GF-D8 (cell line): ENCODE measurements at places on chromosomes 2 and 18.

DNA sequence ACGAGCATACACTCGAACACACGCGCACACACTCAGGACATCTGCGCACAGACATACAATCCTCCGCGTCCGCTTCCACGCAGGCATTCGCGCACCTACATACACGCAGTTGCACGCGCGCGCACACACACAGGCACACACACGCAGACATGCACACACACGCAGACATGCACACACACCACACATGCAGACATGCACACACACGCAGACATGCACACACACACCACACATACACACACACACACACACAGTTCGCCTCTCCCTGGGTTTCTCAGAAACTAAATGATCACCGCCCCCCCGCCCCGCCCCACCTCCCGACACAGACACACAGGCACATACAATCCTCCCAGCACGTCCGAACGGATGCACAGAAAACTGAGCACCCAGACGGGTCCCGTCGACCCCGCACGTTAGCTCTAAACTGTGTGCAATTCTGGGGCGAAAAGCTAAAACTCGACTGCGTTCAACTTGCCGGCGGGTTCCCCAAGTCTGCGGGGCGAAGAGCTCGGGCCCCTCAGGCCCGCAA is 1.0 kb downstream of the EPHA4 start:
- DNase-seq, result no peak

DNA sequence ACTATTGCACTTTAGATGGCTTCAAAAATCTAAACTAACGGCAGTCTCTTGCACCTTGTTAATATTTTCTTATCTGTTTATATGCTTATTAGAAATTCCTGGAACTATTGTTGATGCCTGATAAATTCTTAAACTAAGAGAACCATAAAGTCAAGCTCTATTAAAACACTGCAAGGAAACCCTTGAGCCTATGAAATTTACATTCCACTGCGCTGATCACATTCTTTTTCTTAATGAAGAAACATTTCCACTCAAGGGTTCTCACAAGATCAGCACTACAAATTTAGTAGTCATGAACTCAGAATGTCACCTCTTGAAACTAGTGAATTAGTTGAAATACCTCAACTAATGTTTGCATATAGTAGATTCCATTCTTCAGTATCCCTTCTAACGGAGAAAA is 331.8 kb upstream of the SLC8A1 start:
- no peak for DNase-seq

GRCh38 chr18:32301976-32302743 is 112.3 kb downstream of the MEP1B start:
- no peak for DNase-seq

GRCh38 chr2:177758591-177759371 is 313.8 kb downstream of the PDE11A start:
- no peak for DNase-seq

DNA sequence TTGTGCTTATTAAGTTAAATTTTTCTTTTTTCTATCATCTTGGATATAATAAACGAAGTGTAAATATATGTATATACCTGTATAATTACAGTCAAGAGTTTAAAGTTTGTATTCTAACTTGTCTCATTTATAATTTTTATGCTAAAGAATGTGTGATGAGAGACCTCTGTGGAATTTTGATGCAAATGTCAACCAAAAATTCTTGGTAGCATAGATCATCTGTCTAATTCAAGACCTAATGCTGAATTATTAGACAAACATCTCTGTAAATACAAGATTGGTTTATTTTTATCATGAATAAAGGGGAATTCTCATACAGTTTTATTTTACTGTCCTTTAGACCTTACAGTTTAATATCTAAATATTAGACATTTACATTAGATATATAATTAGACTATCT is 149.2 kb upstream of the VWC2L start:
- no peak for DNase-seq

DNA sequence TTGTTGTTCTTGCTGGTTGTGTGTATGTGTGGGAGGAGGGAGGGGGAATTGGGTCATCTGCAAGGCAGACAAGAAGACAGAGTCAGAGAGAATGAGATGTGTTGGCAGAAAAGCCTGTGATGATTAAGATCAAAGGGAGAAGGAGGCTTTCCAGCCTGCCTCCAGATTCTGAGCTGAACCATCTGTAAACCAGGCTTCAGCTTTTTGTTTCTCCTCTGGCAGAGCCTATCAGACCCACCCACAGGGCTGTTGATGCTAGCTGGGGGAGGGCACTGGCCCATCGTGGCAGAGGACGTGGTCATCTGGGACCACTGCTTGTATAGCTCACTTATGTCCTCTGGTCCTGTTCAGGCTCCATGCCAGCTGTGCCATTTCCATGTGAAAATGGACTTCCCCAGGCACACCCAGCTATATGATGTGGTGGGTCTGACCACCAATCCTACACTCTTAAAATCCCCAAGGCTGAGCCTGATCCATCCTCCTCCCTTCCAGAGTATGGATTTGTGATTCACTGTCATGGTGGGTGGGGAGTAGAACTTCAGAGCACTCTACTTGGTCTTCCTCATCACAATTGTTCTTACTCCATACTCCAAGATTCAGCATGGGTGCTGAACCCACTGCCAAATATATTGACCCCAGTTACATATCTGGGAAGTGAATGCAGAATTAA is 27.8 kb upstream of the COL6A3 start:
- DNase-seq, result no peak

- DNase-seq, result no peak
These were observed 17.0 kb downstream of the HNRNPA3 start for GRCh38 chr2:177229442-177230242.

DNA sequence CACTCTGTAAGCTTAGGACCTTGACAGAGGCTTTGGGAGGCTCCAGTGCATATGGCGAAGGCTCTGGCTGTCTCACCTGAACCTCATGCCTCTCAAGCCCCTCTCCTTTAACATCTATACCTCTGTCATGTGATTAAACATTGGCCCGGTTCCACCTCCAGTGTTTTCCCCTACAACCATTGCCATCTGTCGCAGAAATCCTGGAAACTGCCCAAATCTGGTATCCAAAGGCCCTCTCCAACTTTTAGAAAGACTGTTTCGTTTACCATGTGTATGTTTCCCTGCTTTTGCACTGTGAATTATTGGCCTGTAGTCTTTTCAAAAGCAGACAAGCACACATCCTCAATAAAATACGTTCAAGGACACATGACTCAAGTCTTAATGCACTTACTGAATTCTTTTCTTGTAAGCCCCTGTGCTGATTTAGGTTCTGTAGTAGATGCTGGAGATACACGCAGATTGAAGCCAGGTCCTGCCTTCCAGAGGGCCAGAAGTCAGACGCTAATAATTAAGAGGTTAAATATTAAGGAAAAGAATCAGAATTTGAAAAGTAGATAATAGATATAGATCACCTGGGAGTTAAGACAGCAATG is 386.4 kb upstream of the SLC14A2 start:
- no peak for DNase-seq

DNA sequence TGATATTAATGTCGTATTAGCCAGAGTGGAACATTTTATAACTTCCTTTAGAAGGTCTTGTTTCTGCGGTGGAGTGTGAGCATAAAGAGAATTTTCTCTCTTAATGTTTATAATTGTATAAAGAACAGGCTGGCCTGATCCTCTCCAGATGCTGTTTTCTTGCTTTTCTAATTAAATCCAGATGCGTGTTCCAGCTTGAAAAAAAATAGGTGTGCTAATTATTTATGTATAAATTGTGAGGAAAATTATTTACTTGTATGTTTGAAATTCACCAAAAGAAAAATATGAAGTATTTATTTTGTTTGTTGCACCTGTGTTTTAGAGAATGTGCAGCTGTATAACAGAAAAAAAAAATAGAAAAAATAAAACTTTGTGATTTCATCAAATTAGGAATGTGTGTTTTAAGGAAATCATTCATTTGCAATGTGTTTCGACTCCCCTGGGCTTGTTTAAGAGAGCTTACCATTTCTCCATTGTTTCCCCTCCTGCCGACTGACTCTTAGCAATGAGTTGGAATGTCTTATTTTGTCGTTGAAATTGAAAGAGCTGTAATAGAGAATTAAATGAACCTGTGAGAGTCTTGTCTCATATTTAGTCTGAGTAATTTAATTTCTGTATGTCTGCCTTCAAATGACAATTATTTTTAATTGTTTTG is 220.1 kb upstream of the NXPH2 start:
- DNase-seq, result no peak

DNA sequence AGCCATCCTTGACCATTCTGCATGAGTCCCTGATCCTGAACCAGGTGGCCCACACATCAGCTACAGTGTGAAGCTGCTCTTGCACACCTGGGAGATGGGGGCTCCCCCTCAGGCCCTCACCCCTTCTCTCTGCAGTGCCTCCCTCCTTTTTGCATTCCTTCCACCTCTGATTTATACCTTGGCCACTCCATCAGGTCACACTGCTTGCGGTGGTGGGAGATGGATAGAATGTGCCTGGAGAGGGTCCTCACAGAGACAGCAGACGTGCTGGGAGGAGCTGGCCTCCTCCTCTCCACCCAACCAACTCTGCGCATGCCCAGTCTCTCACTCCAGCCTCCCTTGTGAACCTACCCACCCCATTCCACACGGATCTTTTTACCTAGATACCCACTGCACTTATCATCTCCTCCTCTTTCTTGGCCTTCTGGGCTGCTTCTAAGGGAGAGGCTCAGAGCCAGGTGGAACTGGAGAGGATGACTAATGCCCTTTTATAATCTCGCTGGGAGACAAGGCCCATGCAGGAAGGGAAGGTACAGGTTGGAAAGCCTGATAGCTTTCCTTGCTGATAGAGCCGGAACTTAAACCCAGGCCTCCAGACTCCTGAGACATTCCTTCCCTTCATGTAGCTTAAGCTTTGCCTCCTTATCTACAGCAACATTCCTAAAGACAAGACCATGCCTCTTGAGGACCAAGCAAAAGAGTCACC is 205.1 kb downstream of the ZBTB7C start:
- no peak for DNase-seq

DNA sequence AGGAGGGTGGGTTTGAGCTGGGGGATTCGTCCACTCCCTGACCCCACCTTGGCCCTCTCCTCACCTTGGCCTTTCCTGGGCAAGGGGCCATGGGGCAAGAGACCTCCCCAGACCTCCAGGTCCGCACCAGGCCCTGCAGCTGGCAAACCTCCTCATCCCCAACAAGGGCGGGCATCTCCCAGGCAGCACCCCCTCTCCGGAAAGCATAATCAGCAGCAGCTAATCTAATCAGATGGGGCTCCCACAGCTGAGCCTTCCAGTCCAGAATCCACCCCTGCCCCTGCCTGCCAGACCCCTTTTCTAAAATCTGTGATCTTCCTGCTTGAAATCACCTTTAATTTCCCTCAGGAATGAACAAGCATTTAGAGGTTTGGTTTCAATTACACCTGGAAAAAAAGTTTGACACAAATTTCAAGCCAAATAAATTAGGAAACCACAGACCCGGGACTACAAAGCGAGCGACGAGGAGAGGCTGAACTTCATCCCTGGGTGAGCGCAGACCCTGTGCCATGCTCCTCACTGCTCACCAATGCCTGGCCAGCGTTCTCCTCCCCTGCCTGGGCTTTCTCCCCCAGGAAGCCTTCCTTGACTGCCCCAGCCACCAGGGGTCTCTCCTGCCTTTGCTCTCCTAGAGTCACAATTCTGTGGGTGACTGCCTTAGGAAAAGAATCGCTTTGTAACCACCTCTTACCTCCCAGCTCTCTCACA is 143.0 kb upstream of the MYCN start:
- DNase-seq, result no peak

GRCh38 chr2:240131296-240131695 is 4.8 kb downstream of the COPS9 start:
- no peak for DNase-seq

- DNase-seq, result no peak
These were observed 32.8 kb upstream of the GPR55 start for GRCh38 chr2:230957756-230958391.

GRCh38 chr2:8611246-8611645 is 70.6 kb upstream of the ID2 start:
- no peak for DNase-seq

GRCh38 chr2:101983928-101984327 is 7.8 kb upstream of the IL1R2 start:
- no peak for DNase-seq

DNA sequence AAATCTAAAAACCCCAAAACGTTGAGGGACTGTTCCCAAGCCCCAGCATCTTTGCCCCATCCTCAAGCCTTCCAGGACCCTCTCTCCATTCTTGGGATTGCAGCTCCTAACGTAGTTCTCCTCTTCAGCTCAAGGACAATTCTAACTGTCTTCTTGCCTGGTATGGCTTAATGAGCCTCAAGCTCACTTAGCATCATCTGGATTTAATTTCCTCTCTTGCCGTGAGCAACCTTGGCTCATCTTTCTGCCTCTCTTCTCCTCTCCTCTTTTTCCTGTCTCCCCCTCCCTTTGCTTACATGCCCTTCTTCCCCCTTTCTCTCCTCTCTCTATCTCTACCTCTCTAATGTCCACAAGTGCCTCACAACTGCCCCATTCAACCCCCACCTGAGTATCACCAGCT is 44.2 kb downstream of the TACR1 start:
- no peak for DNase-seq

DNA sequence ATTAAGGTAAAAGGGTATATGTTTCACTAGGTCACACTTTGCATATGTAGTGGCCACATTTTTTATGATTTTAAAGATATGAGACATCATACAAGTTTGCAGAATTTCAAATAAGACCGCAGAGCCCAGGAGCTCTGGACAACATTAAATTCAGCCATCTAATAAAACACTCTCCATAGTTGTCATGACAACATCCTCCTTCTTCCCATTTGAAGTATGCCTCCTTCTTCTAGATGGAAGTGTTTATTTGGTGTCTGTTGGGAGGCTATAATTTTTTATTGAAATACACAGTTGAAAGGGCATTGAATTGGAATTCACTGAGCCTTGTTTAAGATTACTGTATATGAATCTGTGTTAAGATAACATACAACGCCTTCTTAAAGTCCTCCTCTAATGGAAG is 467.3 kb downstream of the CMPK2 start:
- no peak for DNase-seq

GRCh38 chr2:118223511-118223991 is 135.3 kb downstream of the INSIG2 start:
- no peak for DNase-seq

DNA sequence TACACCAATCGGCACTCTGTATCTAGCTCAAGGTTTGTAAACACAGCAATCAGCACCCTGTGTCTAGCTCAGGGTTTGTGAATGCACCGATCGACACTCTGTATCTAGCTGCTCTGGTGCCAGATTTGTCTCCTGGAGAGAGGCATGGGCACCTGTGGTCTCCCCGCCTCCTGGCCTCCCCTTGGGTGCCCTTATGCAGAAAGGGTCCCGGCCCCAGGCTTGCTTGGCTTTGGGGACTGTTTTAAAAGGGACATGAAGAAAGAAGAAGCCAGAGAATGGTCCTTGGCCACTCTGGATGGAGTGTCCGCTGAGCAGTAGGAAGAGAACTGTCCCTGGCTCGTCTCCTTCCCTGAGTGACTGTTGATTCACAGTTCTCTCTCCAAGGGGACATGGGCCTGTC is 11.5 kb upstream of the ALPP start:
- DNase-seq, result no peak
